NCI-H1105 treated with DMSO at 0.1 percent for 48 hours (cell line): ENCODE measurements at places on chromosomes 5 and 9.

DNA sequence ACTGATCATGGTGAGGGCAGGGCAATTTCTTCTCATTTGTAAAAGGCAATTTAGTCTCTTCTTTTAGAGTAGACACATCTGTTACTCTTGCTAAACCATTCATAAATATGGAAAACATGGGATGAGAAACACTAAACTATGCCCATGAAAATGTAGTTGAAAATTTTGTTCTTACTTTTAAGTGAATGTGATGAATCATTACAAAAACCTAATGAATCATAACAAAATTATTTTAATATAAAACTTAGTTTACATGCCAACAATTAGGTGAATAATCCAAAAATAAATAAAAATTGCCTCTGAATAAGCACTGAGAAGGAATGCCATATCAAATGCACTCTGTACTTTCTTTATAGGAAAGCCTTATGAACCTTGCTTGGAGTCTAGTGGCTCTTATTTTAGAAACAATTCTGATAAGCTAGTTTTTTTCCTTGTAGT is 297.7 kb upstream of the EFNA5 start:
- DNase-seq = no peak

DNA sequence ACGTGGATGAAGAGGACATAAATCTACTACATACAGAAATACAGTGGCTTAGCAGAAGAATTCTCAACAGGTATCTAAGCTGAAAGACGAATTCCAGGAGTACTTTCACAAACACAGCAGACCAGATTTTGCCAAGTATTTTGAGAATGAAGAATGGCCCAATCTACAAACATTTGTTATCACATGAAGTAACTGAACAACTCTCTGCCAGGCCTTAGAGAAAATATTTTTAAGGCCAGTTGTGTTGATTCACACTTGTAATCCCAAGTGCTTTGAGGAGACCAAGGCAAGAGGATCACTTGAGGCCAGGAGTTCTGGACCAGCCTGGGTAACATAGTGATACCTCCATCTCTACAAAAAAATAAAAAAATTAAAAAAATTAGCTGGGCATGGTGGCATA is 14.3 kb downstream of the AGTPBP1 start:
- DNase-seq = no peak

GRCh38 chr5:3656803-3657202 is 61.2 kb downstream of the IRX1 start:
- DNase-seq = no peak

DNA sequence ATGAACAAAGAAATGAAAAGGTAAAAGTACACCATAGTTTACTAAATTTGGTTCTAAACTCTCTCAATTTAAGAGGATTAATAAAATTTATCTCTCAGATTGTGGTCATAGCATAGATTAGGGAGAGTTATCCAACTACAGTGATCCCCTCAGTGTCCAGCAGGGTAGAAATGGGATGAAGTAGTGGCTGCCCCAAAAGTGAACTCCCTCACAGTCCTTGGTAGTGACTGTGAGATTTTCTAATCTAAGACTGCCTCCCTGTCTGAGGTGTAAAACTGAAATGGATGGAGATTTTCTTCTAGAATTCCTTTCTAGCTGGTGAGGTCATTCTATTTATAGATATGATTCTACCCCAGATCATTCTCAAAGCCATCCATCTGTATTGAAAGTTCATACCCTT is 455.5 kb downstream of the ACTL7B start:
- no peak for DNase-seq

DNA sequence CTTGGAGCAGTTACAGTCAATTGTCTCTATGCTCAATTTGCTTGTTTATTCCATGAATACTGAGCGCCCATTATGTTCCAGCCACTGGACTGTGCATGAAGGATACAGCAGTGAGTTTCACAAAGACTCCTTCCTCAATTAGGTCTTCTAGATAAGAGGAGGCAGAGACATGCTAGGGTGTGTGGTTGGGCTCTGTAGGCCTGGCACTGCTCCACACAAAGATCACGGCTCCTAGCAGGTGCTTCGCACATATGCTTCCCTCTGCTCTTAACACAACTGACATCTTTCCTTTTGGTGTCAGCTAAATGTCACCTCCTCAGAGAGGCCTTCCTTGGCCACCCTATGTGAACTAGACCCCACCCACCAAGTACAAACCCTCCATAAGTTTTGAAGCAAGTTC is 10.9 kb downstream of the IL12B start:
- DNase-seq = no peak

DNA sequence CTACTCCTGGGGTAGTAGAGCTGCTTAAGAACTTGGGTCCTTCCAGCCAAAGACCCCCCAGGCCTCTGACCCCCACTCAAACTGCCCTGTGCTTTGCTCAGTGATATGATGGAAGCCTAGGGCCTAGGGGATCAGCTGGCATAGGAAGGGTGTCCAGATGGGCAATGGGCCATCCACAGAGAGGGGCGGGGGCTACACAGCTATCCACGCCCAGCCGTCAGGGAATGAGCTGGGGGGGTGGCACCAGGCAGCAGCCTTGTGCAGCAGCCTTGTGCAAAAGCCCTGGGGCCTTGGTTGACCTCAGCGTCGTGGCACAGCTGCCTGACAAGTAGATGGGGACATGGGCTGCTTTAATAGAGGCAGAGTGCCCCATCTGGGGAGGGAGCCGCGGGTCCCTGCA is 43.2 kb downstream of the DAB2IP start:
- DNase-seq = no peak

DNA sequence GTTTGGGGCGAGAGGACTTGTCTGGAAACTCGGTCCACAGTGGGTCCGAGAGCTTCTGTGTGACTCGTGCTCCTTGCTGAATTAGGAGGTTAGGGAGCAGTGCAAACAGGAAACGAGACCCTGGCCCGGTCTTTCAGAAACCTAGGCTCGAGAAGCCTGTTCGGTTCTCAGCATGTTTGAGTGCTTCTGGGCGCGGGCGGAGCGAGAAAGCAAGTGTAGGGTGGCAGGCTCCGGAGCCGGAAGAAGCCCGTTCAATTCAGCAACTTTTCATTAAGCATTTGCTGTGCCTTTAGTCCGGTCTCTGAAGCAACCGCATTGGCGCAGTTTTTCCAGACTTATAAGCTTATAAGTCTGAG is 547 bp downstream of the CLTA start:
- no peak for DNase-seq
